ENCODE measurements at places on chromosomes 6 and 20. TPM values are rescaled to one million over a fixed set of nuclear protein-coding genes. Genes with fewer than 3 reads are reported as not detected.

GRCh38 chr6:168106633-168107005, 27.6 kb upstream of the FRMD1 start:
- no peak for DNase-seq

DNA sequence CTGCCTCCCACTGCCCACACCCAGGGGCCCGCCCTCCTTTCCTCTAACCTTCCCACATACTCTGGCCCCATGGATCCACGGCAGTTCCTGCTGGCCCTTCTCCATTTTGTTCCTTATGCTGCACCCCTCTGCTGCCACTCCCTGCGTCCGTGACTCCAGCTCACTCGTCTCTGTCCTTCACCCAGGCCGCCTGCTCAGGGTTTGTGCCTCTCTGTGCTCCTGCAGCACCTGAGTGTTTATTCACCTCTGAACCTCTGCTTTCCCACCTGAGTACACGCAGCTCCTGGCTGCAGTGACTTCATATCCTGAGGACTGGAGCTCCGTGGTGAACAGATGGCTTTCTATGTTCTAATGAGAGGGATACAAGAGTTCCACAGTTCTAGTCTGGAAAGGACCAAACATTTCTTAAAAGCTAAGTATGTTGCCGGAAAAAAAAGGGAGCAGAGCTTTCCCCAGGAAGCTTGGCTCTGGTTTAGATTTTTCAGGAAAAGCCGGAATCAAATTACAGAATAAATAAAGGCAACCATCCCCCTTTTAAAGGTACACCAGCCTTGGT, 1.5 kb upstream of the GNRH2 start:
- DNase-seq, result no peak

LZTS3 gene
- total RNA-seq, result 10.1 TPM

DNA sequence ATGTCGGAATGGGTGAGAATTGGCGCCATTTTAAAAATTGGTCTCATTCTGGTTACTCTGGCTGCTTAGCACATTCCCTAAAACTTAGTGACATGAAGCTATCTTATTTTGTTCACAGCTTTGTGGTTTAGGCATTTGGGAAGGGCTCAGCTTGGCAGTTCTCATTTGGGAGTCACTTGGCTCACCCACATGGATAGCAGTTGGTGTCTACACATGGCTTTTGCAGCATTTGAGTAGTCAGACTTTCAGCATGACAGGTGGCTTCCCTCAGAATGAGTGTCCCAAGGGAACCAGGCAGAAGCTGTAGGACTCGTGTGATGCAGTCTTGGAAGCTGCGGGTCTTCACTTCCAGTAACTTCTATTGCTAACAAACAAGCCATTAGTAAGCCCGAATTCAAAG, 64.6 kb downstream of the UST start:
- DNase-seq, result no peak

BTBD3 gene
- 32.2 TPM for total RNA-seq

BFSP1 gene
- 0.22 TPM for total RNA-seq

- no peak for DNase-seq
Observed at GRCh38 chr6:106525107-106525881, 104.0 kb downstream of the RTN4IP1 start.

LGSN gene
- total RNA-seq, result 0.53 TPM

DNA sequence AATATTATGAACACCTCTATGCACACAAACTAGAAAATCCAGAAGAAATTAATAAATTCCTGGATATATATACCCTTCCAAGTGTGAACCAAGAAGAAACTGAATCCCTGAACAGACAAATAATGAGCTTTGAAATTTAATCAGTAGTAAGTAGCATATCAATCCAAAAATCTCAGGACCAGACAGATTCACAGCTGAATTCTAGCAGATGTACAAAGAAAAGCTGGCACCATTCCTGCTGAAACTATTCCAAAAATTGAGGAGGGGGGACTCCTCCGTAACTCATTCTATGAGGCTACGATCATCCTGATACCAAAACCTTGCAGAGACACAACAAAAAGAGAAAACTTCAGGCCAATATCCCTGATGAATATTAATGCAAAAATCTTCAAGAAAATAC, 67.0 kb upstream of the PDE7B start:
- DNase-seq, result no peak

Measured in HepG2 (cell line).